ENCODE measurements at places on chromosomes 6 and 20. TPM values are rescaled to one million over a fixed set of nuclear protein-coding genes. Genes with fewer than 3 reads are reported as not detected.

Gene DUSP15
- not detected for total RNA-seq

Gene DDO
- total RNA-seq = 1.5 TPM

Gene GINM1
- total RNA-seq = 40.1 TPM

Gene ISM1
- 3.7 TPM for total RNA-seq

Gene CST1
- not detected for total RNA-seq

Gene GMPR
- 0.83 TPM for total RNA-seq

Gene GABRR1
- total RNA-seq = not detected

Gene HUS1B
- total RNA-seq = 1.5 TPM

Gene ARMC2
- total RNA-seq = 1.5 TPM

Gene TUBB1
- total RNA-seq = not detected

Gene AVP
- not detected for total RNA-seq

DNA sequence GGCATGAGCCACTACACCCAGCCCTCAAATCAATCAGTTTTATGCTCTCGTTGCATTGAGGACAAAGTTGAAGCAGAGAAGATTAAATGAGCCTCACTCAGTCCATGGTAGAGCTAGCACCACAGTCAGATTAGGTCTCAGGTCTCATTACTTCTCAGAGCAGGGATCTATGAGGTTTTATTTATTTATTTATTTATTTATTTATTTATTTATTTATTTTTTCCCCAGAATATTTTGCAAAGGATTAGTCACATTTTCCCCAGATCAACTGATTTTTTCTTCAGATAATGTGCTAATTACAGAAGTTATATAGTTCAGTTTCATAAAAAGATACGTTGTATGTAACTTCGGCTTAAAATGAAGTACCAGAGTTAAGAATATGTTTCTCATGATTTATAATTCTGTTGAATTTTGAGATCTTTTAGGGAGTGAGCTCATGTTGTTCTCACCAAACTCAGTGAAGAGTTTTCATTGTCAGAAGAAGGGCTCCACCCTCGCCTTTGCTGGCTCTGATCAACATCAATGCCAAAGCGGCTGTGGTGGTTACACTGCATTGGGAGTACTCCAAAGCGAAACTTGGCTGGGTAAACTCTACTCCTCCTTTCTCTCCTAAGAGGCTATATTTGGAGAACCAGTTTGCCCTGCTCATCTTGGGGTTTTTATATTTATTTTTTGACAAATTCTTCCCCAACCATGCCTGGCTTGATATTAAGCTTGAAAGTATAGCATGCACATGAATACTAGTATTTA, 12.9 kb upstream of the ID4 start:
- no peak for DNase-seq

- no peak for DNase-seq
These were observed 1379.2 kb upstream of the DEFB115 start for GRCh38 chr20:29878281-29878741.

DNA sequence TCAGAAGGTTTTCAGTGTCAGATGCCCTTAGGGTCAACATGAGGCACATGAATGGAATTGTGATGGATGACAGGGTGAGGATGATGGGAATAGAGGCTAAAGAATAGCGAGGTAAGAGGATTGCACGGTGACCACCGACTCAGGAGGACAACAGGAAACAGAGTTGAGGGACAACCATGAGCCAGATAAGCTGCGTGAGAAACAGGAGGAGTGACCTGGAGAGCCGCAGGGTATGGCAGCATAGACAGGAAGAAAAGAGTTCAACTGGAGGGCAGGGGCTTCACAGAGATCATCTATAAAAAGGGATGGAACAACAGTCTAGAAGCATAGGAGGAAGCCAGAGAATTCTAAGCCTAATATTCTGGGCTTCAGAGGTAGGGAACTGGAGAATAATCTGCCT, 84.7 kb upstream of the ENPP5 start:
- DNase-seq = no peak

- DNase-seq = no peak
These were observed 226.6 kb upstream of the RIN2 start for GRCh38 chr20:19531446-19531845.

GRCh38 chr6:15518057-15518456, 144.8 kb downstream of the DTNBP1 start:
- DNase-seq = no peak

- DNase-seq = no peak
These were observed 367.6 kb downstream of the TENT5A start for GRCh38 chr6:81384921-81385320.

Data from mammary epithelial cell (primary cell).